ENCODE measurements at places on chromosomes 11 and 22.

GRCh38 chr11:118227865-118228785, 3.3 kb upstream of the JAML start:
- DNase-seq = no peak

DNA sequence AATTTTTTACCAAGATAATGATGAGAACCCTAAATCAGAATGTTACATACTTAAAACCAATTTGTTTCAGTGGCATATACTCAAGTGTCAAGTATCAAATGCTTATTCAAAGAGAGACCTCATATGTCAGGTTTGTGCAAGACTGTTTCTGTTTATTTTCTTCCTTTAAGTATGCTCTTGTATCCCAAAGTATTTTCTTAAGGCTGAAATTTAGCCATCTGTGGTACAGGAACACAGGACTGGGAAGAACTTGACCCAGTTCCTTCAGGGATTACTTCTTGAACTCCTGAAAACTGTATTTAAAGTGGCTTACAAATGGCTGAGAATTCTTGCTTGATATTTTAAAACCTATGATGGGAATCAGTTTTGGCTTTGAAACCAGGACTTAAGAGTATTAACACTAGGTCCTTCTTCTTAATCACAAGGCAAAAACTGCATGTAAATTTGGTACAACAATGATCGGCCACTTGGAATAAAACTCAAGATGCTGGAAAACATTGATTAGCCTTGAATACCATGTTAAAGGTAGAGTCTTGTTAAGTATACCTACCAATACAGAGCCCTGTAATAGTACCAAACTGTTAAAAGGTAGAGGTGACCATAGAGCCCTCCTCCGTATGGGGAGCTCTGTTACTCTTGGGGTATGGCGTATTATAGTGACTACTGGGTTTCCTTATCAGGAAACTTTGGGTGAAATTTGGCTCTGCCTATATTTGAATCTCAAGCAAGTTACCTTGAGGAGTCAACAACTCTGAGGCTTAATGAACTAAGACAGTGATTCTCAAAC, 95.9 kb downstream of the BLID start:
- no peak for DNase-seq

DNA sequence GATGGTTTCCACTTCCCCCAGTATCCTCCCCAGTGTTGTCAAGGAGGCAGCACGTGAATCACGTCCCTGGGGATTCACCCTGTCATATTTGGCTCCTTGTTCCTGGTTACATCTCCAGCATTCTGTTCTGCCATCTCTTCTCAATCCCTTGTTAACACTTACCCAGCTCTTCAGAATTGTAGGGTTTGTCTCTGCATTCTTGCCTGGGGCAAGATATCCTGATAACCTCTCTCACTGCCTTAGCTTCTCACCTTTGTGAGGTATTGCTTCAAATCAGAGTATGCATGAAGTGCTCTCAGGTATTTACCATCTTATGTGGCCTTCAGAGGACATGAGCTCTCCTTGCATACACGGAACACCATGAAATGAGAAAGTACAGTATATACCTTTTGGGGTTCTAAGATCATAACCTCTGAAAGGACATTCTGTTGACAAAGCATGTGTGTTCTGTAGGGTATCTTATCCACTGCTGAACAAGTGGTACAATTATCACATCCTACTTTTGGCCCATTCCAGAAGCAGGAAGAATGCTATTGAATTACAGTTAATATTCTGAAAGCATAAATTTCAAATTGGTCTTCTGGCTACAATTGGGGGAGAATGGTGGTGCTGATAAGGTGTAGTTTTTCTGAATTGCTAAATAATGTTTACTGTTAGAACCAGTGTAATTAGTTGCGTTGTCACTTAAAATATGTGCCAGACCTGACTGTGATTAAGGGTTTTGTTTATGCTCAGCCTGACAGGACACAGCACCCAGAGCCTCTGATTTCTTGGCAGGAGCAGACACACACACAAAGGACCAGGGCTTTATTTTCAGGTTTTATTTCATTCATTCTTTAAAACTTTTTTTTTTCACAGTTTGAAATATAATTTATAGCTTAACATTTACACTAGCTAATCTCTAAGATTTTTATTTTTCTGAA, 32.7 kb downstream of the VSTM5 start:
- DNase-seq = no peak

GRCh38 chr22:47396515-47396914, 634.1 kb downstream of the TBC1D22A start:
- DNase-seq = no peak

DNA sequence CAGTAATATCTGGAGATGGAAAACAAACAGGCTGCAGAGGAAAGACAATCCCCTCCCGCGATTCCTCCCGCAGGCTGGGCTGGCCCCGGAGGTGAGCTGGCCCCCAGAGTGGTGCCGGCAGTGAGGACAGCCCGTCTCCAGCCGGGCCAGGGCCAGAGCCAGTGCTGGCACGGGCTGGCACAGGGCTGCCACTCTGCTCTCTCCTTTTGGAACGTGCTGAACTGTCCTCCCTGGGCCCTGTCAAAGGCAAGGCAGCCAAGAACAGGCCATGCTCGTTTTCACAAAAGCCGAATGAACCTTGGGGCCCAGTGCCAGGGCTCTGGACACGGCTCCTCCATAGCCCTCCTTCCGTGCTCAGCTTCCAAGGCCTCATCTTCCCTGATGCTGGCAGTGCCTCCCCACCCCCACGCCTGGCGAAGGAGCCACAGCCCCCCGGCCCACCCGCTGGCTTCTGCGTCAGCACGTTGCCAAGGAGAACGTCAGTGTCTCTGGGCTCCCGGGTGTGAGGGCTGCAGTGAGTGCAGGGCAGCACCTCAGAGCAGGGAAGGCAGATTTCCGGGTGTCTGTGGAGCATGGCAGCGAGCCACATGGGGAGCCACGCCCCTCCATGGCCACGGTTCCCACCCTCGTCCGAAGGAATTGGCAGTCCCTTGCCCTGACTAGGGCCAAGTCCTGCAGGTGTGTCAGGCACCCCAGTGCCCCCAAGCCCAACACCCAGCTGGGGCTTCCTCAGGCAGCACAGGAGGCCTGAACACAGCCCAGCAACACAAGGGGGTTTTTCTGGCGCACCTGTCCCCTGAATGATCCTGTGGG, 28.6 kb downstream of the GNAZ start:
- no peak for DNase-seq

- no peak for DNase-seq
These were observed 294.4 kb downstream of the NTM start for GRCh38 chr11:131664816-131665215.

- DNase-seq = no peak
These were observed 16.1 kb upstream of the BRSK2 start for GRCh38 chr11:1373536-1374214.

DNA sequence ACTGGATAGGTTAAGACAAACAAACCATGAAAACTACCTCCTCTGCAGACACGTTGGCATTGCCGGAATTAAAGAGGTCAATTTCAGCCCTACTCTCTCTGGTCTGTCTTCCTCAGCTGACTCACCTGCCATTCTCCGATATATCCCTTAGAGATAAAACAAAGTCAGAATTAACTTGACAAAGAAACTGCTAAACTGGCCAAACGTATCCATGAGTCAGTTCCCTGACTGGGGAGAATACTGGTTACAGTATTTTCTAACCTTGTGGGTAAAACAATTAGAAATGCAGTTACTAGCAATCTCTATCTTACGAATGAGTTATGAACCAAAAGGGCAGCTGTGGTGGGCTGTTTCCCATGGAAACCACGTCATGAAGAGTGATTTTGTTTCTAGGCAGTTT, 96.2 kb downstream of the RDX start:
- no peak for DNase-seq

DNA sequence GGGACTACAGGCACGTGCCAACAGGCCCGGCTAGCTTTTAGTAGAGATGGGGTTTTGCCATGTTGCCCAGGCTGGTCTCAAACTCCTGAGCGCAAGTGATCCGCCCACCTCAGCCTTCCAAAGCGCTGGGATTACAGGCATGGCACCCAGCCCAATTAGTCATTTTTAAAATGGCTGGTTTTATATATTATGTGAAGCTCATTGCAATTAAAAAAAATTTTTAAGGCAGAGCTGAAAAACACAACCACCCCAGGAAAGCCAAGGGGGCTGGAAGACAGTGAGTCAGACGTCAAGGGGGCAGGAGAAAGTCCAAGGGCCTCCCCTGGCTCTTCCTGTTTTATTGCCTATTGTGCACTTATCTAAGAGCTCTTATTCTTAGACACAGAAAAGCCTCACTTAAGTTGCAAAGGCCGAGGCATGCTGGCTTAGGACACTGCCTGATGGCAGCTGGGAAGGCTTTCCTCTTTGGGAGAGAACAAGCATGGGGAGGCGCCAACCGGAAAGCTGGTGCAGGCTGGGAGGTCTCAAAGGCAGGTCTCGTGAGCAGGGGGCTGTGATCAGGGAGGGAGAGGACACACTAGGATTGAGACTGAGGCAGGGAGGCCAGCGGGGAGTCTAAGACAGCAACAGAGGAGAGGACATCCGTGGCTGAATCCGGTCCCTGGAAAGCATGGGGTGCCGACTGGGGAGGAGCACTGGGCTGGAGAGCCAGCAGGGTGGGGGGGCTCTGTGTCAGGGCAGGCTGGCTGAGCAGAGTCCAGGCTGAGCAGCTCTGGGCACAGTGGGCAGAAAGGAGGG, 11.1 kb upstream of the OSM start:
- no peak for DNase-seq

DNA sequence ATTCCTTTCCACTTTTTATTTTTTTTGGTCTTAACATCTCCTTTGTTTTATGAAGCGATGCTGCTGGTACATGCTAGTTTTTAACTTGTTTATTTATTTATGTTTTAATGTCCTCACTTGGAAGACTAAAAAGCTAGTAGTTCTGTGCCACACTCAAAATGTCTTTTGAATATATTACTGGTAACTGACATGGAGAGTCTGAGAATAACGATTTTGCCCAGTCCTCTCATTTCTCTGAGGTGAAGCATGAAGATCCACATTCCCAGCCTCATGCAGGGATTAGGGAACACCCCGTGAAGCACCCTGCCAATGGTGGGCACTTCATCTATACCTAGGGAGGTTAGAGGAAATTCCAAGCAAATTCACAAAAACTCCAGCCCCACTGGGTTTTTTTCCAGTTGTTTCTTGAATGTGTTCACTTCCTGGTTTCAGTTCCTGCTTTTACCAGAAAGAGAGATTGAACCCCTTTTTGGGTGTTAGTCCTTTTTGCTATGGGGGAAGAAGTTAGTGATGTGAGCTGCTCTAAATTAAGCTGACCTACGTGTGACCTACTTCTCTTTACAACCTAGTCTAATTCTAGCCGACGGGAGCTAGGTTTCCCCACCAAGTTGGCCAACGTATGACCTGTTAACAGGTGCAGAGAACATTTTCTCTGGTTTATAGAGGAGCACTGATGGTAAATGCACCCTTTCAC, 106.1 kb downstream of the SLC1A2 start:
- DNase-seq = no peak

DNA sequence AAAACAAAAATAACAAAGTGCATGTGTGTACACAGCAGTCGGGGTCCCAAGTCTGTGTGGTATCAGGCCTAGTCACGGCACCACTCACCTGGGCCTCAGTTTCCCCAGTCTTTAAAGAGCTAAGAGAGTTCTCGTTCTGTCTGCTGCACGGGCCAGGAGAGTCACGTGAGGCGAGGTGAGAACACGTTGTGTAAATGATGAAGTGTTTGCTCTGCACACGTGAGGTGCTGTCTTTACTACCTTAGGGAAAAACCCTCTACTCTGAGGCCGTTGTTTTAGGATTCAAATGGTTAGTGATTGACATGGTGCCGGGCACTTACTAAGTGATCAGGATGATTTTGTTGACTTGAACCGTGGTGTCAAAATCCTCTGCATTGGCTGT, 86.5 kb upstream of the PPARA start:
- DNase-seq = no peak

DNA sequence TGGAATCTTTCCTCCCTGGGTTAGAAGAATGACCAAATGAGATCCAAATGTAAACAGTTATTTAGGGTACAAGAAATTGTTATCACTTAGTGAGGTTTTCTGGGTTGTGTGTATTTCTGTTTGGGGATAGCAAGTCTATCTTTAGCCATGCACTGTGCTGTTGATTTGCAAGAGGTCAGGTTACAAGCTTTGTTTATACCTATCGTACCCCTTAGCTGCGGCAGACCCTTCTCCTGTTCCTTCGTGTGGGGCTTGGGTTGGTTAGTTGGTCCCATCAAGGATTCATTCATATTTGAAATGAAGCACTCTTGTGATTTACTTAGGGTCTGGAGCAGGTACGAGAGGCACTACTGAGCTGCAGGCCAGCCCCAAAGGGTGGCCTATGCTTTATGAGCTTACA, 72.6 kb downstream of the USP35 start:
- DNase-seq = no peak

GRCh38 chr22:36156515-36157419, 3.8 kb downstream of the APOL3 start:
- DNase-seq = peak; percentile 58

- no peak for DNase-seq
These were observed 109.9 kb downstream of the CSNK2A3 start for GRCh38 chr11:11243209-11243589.

- no peak for DNase-seq
These were observed 134.9 kb downstream of the RBFOX2 start for GRCh38 chr22:35893698-35894097.

- no peak for DNase-seq
These were observed 15.0 kb downstream of the DENND5A start for GRCh38 chr11:9250139-9250582.

- DNase-seq = no peak
These were observed 537.9 kb upstream of the CADM1 start for GRCh38 chr11:116042146-116042545.

DNA sequence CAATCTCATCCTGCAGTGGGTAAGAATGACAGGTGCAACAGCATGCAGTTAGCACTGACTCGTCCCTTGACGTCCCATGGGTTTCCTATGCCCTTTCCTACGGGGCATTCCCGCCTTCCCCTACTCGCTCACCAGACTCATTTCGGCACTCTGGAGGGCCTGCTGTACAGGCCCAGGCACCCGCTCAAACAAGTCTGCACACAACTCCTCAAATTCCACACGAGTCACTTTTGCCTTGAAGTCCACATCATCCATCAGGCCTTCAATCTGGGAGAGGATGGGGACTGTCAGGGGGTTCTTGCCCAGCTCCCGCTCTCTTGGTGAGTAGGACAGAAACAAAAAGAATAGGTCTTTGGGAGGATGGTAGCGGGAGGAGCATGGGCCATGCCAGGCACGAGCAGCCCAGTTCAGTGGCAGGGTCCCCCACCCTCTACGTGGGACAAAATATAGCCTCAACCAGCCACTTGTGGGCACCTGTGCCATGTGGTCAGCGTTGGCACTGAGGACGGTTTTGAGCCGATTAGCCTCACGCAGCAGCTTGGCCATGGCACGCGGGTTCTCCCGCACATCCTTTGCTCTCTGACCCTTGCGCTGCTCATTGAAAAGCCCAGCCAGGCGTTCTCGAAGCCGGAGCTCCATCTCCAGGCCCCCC, 4.7 kb downstream of the HYOU1 start:
- DNase-seq = no peak

DNA sequence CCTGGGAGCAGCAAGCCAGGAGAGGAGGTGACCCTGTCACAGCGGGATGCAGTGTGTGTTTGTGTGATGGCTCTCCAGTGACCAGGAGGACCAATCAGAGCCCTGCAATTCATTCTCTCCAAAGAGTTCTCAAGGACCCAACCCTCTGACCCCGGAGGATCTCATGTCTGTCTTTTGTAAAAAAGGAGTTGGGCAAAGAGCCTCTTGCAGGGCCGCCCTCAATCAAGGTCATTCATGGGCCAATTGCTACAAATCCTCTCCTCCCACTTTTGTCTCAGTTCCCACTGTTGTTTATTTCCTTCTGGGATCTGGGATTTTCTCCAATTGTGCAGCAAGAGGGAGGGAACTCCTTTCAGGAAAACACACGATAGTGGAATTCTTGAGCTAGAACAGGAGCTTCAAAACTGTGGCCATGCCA, 4.0 kb downstream of the TECTA start:
- DNase-seq = no peak

- DNase-seq = no peak
These were observed 71.4 kb downstream of the CHST1 start for GRCh38 chr11:45593992-45594391.

All from stimulated activated CD8-positive, alpha-beta memory T cell treated with anti-CD3 and anti-CD28 coated beads, Interleukin-7, amount 100 ng/mL, for 24 hours (primary cell).